Amniotic epithelial cell (primary cell): ENCODE measurements at places on chromosomes 3 and 15.
A peak's percentile ranks its signal among the peaks of the same experiment; 100 is the strongest.

- peak; percentile 82 for DNase-seq
Observed at GRCh38 chr3:111303760-111304159, 232.1 kb downstream of the NECTIN3 start.

GRCh38 chr3:185958626-185959025 lies 20.8 kb upstream of the TRA2B start:
- DNase-seq, result no peak

GRCh38 chr3:197289726-197290125 lies 8.7 kb downstream of the DLG1 start:
- DNase-seq, result no peak

GRCh38 chr3:195385526-195385925 lies 57.3 kb downstream of the ACAP2 start:
- peak; percentile 76 for DNase-seq

GRCh38 chr3:152266221-152266995 lies 2.3 kb upstream of the MBNL1 start:
- DNase-seq, result peak; percentile 96

- DNase-seq, result no peak
Observed at GRCh38 chr15:38508647-38509046, 54.7 kb downstream of the FAM98B start.
